ENCODE measurements at places on chromosomes 5 and 9. TPM values are rescaled to one million over a fixed set of nuclear protein-coding genes. Genes with fewer than 3 reads are reported as not detected.

DNA sequence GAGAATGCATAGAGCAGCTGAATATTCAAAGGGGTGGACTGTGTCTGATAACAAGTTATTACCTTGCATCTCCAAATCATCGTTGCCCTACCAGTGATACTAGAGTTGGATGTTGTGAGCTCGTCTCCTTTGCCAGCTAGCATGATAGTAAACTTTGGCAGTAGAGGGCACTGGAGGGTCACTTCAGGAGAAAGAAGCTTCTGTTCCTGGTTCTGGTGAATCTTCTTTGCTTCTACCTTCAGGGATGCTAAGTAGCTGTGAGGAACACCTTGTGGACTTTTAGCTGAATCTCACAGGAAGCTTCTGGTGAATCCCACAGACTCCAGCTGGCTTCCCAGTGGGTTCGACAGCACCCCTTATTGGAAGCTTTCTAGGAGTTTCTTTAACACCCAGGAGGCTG, 626.6 kb upstream of the SGCD start:
- DNase-seq: no peak

- no peak for DNase-seq
Observed at GRCh38 chr5:2582507-2582906, 169.0 kb downstream of the IRX2 start.

GRCh38 chr5:98163796-98164493, 609.5 kb upstream of the RGMB start:
- no peak for DNase-seq

- DNase-seq: no peak
Observed at GRCh38 chr5:159002171-159002570, 97.5 kb downstream of the EBF1 start.

GRCh38 chr5:143349177-143349576, 54.3 kb downstream of the NR3C1 start:
- DNase-seq: no peak

DNA sequence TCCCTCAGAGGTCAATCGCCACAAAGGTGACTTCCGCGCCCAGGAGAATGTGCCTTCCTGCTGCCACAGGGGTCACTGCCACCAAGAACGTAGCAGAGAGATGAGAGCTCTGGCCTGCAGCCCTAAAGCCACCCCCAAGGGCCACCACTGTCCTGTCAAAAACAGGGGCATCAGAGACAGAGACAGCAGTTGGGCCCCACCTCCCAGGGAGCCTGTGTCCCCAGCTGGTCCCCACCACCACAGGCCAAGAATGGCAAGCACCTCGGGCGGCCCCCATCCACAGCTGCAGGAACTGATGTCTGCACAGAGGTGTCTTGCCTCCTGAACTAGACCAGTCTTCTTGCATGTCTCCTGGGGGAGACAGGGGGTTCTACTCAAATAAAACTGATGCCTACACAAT, 5.8 kb downstream of the SPATA31E1 start:
- DNase-seq: no peak

DNA sequence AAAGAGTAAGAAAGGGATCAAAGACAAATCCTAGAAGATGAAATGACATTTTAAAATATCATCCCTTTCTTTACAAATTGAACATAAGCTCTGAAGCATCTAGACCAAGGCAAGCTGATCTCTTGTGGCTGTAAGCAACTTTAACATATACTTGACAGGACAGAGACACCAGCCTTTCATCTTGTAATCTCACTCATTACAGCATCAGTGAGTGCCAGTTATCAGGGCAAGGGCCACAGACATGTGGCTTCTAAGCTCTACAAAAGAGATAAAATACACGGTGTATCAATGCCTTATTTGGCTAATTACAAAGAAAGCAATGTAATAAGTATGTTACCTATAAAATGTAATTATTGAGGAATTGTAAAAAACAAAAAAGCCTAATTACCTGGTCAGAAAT, 95.0 kb downstream of the DROSHA start:
- no peak for DNase-seq

The SLC1A1 gene
- total RNA-seq: 0.10 TPM
